Hematopoietic multipotent progenitor cell treated with erythropoietin and hydrocortisone succinate and interleukin-3 and kit ligand, for 8 days (in vitro differentiated cells): ENCODE measurements at places on chromosomes 1 and 21.

GRCh38 chr1:166117776-166118175, 49.0 kb downstream of the FAM78B start:
- no peak for DNase-seq

DNA sequence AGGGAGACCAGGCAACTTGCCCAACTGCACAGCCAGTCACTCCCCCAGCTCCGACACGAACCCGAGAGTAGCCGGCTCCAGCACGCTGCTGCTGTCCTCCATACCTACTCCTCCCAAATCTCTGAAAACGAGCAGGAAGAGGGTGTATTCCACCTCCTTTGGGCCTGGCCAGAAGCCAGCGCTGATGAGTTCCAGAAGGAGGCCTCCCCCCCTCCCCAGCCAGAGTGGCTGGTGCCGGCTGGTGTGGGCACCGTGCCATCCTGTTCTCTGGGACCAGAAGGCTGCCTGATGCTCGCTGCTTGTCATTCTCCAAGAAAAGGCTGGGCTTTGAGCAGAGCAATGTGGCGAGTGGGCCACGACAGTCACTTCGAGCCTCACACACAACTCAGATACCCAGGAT, 22.2 kb downstream of the KCNN3 start:
- DNase-seq, result no peak

- DNase-seq, result no peak
These were observed 189.4 kb upstream of the PALMD start for GRCh38 chr1:99456536-99456935.

DNA sequence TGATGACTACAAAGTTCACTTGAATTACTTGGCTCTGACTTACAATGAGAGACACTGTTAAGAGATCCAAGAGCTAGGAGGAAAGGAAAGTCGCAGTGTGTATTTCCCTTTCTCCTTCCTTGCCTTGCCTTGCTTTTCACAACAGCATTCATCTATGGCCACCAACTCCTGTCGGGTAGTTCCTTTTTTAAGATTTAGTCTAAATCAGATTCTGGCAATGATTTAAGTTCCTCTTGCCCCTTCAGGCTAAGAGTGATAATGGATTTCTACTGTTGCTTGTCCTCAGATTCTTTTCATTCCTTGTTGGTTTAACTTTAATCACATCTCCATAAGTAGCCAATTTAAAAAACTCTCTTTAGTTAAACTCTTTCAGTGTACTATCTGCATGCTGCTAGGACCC, 91.9 kb downstream of the GTF2B start:
- no peak for DNase-seq
